ENCODE measurements at places on chromosomes 2 and 18. TPM values are rescaled to one million over a fixed set of nuclear protein-coding genes. Genes with fewer than 3 reads are reported as not detected.

DNA sequence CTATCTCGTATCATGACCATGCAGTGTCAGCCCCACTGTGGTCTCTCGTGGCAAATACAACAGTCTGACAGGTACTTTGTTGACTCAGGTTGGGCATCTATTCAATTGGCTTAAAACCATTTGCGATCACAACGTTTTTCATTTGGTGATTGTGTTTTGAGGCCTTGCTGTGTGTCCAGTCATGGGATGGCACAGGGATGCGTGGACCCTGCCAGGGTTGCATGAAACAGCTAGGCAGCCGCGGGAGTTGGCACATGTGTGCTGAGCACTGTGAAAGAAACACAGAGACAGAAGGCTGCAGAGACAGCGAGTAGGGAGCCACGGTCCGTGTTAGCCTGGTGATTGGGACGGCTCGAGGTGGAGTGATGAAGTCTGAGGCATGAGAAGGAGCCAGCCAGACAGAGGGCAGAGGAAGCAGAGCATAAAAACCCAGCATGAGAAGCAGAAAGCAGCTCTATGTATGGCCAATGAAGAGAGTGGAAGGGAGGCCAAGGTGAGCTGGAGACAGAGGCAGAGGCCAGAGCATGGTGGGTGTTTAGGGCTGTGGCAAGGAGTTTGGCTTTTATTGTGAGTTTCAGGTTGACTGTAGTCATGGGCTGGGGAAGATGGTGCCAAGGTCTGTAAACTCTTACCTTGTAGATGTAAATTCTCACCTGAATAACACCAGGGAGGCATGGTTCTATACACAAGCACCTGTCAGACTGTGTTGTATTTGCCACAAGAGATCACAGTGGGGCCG lies 31.8 kb upstream of the IL1R1 start:
- no peak for DNase-seq

DNA sequence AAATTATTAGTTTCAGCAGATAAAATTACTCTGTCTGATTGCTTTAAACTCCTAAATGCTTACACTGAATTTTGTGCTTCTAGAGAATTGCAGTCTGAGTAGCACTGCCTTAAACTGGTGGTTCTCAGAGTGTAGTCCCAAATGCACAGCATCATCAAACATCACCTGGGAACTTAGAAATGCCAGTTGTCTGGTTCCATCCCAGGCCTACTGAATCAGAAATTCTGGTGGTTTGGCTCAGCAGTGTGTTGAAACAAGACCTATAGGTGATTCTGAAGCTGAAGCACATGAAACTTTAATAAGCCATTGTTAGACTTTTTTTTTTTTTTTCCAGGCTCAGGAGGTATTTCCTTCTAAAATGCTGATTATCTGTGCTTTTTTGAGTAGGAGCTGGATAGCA lies 22.0 kb downstream of the EPC2 start:
- no peak for DNase-seq

GRCh38 chr2:76298041-76298440 lies 587.3 kb upstream of the GCFC2 start:
- DNase-seq, result no peak

- no peak for DNase-seq
Measured at GRCh38 chr2:74297391-74297790, 45.8 kb downstream of the SLC4A5 start.

DNA sequence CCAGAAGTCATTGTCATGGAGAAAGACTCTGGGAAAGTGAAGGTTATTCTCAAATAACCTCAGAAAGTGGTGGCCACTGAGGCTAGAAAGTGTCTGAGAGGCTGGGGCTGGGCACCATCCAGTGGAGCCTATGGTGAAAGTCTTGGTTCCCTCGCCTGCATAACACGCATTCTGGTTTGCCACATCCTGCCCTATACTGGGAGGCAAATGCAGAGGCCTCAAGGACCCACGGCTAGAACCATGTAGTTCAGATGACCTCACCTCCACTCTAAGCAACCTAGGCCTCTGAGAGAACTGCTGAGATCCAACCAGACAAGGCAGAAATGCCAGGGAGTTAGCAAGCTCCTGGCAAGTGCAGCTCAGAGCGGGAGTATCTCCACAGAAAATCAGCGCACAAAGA lies 5.1 kb downstream of the ITGB6 start:
- no peak for DNase-seq

GRCh38 chr2:99478632-99479031 lies 11.2 kb downstream of the REV1 start:
- no peak for DNase-seq

- DNase-seq, result no peak
Measured at GRCh38 chr2:168215813-168216212, 31.6 kb downstream of the STK39 start.

GRCh38 chr2:28035163-28035690 lies 144.7 kb downstream of the BABAM2 start:
- no peak for DNase-seq

Gene FAM228A
- 0.47 TPM for polyA plus RNA-seq

Gene MYCN
- polyA plus RNA-seq, result 11.9 TPM
